ENCODE measurements at places on chromosomes 1 and 21. TPM values are rescaled to one million over a fixed set of nuclear protein-coding genes. Genes with fewer than 3 reads are reported as not detected.

DNA sequence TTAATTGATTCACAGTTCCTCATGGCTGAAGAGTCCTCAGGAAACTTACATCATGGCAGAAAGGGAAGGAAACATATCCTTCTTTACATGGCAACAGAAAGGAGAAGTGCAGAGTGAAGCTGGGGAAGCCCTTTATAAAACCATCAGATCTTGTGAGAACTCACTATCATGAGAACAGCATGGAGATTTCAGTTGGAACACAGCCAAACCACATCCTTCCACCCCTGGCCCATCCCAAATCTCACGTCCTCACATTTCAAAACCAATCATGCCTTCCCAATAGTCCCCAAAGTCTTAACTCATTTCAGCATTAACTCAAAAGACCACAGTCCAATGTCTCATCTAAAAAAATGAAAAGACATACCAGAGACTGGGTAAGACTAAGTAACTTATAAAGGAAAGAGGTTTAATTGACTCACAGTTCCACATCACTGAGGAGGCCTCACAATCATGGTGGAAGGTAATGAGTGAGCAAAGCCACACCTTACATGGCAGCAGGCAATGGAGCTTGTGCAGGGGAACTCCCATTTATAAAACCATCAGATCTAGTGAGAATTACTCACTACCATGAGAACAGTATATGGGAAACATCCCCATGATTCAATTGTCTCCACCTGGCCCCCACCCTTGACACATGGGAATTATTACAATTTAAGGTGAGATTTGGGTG is 105.2 kb downstream of the MRPL39 start:
- DNase-seq, result no peak

DNA sequence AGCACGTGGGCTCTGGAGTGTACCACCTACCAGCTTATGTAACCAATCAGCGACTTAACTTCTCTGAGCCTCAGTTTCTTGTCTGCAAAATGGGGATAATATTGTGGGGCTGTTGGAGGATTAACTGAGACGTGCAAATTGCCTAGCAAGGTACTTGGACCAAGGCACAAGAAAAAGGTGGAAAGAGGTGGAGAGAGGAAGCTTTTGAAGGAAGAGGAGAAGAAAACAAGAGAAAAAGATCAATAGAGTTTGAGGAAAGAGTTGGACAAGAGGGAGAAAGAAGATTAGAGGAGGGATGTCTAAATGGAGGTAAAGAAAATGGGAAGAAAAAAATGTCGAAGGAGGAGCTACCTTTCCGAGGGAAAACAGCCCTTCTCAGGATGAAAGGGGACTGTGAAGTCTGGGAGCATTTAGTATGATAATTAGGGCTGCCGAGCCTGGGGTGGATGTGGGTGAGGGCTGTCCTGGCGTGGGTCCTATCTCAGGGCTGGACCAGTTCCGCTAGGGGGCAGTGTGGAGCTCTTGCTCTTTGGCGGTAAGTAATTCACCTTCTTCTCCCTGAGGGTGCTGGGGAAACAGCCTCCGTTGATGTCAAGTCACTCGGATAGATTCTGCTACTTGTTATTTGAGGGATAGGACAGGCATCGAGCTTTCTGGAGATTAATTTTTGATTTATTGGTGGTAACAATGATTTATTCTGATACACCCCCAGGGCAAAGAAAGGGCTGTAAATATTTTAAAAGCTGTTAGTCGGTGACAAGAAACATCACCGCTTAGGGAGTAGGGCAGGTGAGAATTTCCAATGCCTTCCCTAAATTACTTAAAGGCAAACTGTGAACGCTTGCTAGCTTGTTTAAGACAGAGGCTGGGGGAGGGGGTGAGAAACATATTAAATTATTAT is 79.0 kb upstream of the NFASC start:
- DNase-seq, result peak; percentile 79

DNA sequence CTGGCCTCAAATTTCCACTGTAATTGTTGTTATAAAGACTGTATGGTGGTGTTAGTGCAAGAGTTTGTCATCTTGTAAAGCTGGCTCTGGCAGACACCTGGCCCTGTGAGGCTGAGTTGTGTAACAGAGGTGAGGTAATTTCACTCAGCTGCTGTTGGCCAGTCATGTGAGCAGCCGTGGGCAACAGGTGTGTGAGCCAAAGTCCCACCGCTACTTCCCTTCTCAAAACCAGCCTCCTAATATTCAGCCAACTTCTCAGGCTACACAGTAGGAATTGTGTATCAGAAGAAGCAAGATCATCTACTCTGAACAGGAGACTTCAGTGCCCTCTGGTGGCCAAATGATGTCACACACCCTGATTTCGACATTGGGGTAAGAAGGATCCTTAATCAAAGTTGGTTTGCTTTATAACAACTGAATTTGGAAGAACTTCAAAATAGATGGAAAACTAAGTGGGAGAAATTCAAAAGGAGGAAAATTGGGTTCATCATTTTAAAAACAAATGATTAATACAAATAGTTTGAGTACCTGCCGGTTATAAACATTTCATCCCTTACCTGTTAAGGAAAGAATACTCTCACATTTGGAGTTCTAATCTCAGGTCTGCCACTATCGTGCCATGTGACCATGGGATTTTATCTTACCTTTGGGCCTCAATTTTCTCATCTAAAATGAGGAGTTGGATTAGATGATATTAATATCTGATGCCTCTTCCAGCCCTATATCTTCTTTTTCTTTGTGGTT is 2.6 kb upstream of the CREG1 start:
- peak; percentile 77 for DNase-seq

DNA sequence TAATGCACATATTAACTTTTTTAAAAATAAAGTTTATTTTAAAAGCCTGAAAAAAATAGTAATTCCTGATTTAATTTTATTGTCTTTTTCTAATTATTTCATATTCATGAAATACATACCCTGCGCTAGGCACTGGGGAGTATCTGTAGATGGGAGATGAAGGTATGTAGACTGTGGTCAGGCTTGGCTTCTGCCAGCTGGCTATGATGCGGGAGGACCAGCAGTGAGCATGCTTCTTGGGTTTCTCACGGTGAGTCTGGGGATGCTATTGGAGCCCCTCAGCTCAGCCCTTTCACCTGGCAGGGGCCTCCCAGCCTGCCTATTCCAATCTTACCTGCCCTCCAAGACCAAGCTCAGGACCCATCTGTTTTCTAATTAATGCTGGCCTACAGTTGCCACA is 138.4 kb downstream of the NOS1AP start:
- DNase-seq, result no peak

DNA sequence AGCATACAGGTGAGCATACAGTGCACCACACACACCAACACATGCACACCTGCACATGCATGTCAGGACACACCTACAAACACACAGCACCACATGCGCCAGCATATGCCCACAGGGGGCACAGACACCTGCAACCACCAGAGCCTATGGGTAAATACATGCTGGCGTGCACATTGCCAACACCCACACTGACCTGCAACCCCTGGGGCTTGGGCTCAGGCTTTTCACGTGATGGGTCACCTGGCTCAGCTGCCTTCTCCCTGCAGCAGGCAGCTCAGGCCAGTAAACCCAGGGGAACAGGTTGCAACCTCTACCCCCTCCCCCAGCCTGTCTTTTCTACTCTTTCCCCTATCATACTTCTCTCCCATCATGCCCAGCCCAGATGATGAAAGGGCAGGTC is 8.1 kb downstream of the CD247 start:
- no peak for DNase-seq

GRCh38 chr1:71081697-71082080 is 854 bp upstream of the ZRANB2 start:
- DNase-seq, result no peak

- no peak for DNase-seq
Measured at GRCh38 chr1:51285055-51285454, 45.3 kb downstream of the TTC39A start.

DNA sequence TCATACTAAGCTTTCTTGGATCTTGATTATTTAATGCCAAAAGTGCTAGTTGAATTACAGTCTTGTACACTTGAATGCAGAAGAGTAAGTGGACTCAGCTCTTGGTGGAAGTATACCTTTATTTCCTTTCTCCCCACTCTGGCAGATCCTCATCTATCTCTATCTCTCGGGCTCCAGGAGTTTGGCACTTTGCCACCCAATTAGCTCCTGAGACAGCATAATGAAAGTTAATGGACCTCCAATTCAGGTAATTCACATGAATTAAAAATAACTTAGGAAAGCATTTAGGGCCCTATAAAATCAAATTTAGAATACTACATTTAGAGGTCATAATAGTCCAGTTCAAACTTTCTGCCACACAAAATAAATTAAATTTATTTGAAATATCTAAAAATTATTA is 67.4 kb downstream of the OLFM3 start:
- no peak for DNase-seq

The CLDN19 gene
- 0.33 TPM for total RNA-seq

The ERRFI1 gene
- total RNA-seq, result 104 TPM

The ANKRD35 gene
- total RNA-seq, result 0.56 TPM

The PODN gene
- 3.2 TPM for total RNA-seq

The HMGCS2 gene
- total RNA-seq, result 19.1 TPM

The C1orf94 gene
- not detected for total RNA-seq

Measured in type B pancreatic cell (in vitro differentiated cells).